CD4-positive, alpha-beta T cell treated with Interleukin-10 for 1 hour (primary cell): ENCODE measurements at places on chromosomes 3 and 15.
A peak's percentile ranks its signal among the peaks of the same experiment; 100 is the strongest.

GRCh38 chr3:11832981-11833905 is 13.4 kb downstream of the TAMM41 start:
- no peak for DNase-seq

DNA sequence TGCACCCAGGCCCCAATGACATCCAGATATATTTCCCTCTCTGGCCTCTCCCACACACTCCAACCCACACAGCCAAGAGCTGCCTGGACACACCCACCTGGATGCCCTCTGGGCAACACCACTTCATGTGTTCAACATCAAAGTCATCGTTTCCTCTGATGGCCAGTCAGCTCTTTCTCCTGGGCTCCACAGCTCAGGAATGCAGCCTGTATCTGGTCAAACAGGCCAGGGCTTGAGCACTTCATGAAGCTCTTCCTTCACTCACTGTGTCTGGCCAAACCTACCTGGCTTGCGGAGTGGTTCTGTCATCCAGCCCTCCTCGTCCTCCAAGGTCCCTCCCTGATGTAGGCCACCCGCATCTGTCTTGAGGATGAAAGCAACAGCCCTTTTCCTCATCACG is 35.8 kb upstream of the SLC6A11 start:
- no peak for DNase-seq

GRCh38 chr3:17166369-17166768 is 281.6 kb downstream of the PLCL2 start:
- DNase-seq: no peak

GRCh38 chr3:177978946-177979345 is 557.3 kb upstream of the KCNMB2 start:
- DNase-seq: no peak

DNA sequence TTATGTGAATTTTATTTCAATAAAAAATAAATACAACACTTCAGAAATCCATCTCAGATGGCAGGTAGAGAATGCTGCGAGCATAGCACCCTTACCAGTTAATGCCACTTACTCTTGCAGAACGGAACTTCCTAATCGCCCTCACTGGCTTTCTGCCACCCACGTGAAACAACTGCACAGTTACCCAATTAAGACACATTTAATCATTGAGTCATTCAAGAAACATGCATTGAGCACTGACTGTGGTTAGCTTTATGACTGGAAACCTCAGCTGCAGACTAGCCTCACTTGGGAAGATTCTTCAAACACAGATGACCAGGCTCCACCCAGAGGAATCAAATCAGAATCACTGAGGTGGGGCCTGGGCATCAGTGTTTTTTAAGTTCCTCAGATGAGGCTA is 5.6 kb upstream of the MFGE8 start:
- no peak for DNase-seq

GRCh38 chr15:90750186-90750585 is 33.0 kb downstream of the BLM start:
- DNase-seq: peak; percentile 32
